ENCODE measurements at places on chromosomes 16 and 17.

DNA sequence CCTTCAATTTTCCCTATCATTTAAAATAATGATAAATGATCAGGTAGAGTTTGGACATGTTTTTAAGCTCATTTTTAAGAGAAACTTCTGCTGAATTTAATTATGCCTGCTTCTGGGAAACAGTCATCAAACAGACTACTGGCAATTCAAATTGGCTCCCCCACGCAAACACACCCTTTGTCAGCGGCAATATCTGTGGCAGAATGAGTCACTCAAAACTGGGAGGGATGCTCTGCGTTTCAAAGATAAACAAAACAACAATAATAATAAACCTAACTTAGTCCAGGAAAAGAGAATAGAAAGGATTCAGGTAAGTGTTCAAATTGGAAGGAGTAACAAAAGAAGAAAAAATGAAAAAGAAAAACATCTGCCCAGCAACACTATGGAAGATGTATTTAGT is 108.1 kb upstream of the ERCC4 start:
- no peak for DNase-seq

DNA sequence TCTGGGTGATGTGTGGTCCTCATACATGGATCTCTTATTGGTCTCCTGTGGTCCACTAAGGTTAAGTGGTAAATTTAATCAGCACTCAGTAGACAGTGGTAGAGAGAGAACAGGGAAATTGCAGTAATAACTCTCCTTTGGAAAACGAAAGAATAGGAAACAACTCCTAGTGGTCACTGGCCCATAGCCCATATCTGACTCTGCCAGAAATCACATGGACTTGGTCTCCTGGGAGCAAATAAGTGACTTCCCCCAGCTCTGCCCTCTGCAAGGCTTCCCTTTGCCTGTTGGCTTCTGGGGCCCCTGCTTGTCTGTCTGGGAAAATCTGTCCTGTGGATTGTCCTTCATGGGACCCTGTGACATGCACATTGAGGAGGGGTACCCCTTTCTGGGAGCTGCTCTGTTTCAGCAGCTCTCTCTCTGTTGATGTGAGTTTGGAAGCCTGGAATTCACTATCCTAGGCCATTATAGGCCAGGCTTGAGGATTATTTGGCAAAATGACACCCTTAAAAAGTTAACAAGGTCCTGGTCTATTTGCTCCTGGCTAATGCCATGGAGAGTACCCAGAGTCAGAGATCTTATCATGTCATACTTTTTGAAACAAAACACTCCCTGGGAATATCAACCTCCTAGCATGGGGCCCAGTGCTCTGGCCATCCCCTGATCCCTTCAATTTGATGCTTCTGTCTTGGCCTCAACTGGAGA is 58.0 kb upstream of the HNF1B start:
- DNase-seq = no peak

DNA sequence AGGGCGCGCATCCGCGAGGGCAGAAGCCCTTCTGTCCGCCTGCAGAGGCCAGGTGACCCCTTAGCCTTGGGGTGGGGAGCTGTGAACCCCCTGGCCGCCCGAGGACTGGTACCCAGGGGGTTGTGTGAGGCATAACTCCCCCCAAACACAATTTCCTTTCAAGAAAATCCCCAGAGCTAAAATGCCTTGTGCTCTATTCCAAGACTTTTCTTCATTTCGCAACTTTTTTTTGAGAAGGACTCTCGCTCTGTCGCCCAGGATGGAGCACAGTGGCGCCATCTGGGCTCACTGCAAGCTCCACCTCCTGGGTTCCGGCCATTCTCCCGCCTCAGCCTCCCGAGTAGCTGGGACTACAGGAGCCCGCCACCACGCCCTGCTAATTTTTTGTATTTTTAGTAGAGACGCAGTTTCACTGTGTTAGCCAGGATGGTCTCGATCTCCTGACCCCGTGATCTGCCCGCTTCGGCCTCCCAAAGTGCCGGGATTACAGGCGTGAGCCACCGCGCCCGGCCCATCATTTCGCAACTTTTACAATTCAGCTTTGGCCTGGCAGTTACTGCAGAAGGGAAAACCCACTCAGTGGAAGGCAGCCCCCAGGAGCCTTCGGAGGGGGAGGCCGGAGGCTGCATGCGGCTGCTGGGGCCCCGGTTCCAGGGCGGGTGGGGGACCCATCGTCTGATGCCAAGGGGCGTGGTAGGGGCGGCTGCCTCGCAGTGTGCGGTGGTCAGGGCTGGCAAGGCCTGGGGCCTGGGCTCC is 963 bp upstream of the APRT start:
- DNase-seq = no peak

DNA sequence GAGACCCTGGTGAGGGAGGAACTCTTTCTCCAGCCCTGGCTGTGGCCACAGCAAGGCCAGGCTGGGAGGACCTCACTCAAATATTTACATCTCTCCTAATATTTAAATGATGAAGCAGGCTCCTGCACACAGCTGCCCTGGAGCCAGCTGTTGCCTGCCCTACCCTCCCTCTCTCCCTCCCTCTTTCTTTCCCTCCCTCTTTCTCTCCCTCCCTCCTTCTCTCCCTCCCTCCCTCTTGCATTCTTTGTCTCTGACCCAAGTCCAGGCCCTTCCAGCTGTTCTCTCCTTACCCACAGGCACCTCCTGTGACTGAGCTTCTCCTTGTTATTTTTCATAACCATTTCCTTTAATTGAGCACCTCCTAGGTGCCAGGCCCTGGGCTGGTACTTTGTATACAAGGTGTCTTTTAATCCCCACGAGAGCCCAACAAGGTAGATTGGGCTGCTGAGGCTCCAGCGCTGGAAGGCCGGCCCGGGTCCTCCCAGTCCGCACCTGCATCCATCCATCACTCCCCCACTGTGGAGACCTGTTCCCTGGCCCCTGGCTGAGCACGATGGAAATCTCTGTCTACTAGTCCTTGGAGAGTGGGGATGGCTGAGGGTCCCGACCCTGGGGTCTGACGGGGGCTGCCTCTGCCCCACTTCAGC is 242.3 kb downstream of the SEC14L1 start:
- no peak for DNase-seq

DNA sequence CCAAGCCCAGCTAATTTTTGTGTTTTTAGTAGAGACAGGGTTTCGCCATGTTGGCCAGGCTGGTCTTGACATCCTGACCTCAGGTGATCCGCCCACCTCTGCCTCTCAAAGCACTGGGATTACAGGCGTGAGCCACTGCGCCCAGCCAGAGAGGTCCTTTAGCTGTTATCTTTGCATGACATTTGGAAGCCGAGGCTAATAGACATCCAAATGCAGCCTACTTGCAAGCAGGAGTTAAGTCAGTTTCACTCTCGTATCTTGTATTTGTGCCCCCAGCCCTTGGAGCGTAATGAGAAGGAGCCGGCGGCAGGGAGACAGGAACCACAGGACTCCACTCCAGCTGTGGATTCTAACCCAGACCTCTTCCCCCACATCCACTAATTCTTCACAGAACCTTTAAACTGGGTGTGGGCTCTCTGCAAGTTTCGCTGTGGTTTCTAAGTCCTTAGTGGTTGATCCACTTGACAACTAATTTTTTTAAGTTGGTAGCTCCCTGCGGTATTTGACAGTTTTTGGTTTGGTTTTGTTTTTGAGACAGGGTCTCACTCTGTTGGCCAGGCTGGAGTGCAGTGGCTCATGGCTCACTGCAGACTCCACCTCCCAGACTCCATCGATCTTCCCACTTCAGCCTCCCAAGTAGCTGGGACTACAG is 3.1 kb upstream of the CYTH1 start:
- DNase-seq = no peak

DNA sequence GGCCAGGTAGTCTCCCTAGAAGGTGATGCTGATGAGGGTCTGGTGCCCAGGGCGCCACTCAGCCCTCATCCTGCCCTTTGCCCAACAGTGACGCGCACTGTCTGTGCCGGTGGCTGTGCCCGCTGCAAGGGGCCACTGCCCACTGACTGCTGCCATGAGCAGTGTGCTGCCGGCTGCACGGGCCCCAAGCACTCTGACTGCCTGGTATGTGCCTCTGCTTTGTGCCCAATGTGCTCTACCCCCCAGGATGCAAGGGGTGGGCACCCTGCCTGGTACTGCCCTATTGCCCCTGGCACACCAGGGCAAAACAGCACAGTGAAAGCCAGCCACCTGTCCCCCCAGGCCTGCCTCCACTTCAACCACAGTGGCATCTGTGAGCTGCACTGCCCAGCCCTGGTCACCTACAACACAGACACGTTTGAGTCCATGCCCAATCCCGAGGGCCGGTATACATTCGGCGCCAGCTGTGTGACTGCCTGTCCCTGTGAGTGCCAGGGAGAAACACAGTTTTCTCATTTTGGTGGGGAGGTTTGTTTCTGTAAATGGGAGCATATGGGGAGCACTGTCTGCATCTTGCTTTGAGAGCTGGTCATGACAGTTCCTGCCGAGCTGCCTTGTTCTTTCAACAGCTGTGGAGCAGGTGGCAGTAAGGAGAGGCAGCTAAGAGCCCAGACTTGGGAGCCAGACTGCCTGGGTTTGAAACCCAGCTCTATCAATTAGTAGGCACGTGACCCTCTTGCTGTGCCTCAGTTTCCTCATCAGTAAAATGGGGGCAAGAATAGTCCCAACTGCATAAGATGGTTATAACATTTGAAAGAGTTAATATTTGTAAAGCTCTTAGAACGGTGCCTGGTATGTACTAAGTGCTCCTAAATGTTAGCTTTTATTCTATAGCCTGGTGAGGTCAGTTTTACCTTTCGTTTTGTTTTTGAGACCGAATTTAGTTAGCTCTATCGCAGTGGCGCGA is 10.4 kb downstream of the ERBB2 start:
- DNase-seq = no peak

- DNase-seq = peak; percentile 83
Measured at GRCh38 chr17:8300627-8301242, 5.5 kb upstream of the SLC25A35 start.

GRCh38 chr17:5817475-5818395 is 233.4 kb upstream of the NLRP1 start:
- DNase-seq = no peak

DNA sequence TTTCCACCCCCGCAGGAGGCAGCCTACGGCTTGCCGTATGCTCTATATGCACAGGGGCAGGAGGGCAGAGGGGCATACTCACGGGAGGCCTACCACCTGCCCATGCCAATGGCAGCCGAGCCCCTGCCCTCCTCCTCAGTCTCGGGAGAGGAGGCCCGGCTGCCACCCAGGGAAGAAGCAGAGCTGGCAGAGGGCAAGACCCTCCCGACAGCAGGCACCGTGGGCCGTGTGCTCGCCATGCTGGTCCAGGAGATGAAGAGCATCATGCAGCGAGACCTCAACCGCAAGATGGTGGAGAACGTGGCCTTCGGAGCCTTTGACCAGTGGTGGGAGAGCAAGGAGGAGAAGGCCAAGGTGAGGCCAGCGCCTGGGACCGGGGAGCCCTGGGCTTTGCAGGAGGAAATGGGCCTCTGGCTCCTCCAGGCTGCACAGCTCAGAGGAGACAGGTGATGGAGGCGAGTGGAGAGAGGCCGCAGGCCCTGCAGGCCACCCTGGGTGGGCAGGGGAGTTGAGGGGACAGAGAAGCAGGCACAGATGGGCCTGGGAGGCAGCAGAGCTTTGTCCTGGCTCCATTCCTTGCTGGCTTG is 8.6 kb downstream of the SETD1A start:
- no peak for DNase-seq

GRCh38 chr17:79849953-79850352 is 10.7 kb upstream of the CBX4 start:
- no peak for DNase-seq

GRCh38 chr17:9646546-9646885 is 1.2 kb downstream of the USP43 start:
- DNase-seq = no peak

- no peak for DNase-seq
Measured at GRCh38 chr17:74337834-74338500, 11.9 kb downstream of the KIF19 start.

- no peak for DNase-seq
Measured at GRCh38 chr16:82219298-82219697, 49.3 kb upstream of the MPHOSPH6 start.

DNA sequence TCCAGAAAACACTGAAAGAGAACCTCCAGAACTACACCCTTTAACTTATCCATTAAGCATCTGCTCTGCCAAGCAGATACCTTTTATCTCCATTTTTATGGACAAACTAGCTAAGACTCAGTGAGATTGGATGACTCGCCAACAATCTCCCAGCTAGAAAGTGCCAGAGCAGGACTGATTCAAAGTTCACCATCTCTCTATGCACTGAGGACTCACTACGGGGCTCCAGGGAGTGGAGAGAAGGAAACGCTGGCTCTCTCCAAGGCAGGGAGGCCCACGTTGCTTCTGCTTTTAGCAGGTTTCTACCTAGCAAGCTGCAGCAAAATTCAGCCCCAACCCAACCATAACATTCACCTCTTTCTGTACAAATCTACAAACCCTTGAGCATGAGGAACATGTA is 52.8 kb upstream of the ARHGAP44 start:
- no peak for DNase-seq

DNA sequence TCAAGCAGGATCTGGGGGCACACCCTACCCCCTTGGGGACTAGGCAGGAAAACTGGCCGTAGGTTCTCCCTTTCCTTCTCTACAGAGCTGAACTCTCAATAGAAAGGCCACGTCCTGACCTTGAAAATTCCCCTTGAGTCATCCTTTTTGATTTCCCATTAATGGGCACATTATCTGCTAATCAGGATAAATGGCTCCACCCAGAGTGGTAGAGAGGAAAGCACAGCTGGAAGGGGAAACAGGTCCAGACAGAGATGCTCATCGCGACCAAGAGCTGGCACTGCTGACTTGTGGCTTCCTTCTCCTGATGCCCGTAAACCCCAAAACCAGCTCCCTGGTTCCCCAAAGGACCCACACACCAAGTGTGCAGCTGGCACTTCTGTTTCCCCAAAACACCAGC is 206.5 kb upstream of the CDH5 start:
- no peak for DNase-seq

DNA sequence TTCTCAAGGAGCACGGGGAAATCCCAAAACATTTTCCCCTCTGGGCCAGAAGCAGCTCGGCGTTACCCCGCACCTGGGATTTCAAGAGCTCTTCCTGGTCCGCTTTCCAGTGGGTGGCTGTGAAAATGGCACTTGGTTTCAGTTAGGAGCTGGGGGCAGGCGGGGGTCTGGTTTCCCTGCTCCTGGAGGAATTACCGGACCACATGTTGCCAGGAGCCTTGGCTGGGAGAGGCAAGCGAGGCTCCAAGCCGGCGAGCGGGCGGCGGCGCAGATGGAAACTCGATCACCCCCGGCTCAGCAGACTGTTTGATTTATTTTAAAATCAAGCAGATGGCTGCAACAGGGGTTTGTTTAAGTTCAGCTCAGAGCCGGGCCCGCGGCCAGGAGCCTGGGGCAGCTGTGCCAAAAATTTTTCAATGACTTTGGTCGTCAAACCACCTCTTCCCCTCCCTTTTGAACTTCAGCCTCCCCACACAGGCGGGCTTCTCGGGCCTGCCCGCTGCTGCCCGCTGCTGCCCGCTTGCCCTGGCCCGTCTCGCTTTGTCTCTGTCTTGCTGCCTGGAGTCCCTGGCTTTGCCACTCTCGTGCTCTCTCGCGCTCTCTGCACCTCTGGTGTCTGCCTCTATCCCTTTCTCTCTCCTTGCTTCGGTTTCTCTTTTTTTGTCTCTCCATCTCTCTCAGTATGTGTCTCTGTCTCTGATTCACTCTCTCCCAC is 108.0 kb upstream of the CIBAR2 start:
- DNase-seq = peak; percentile 87

DNA sequence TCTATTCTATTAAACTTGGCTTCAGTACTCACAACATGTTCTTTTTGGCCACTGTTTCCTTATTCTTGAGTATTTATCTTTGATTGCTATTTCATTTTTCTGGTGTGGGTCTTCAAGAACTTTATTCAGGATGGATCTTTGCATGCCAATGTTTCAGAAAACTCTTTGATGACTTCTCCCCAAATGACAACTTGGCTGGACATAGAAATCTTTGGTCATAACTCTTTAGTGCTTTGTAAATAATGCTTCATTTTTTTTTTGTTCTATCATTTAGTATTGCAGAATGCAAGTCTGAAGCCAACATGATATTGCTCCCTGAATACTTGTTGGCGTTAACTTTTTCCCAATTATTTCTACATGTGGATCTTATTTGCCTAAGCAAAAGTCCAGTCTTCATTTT is 103.6 kb upstream of the HS3ST2 start:
- no peak for DNase-seq
